ENCODE measurements at places on chromosomes 11 and 22. TPM values are rescaled to one million over a fixed set of nuclear protein-coding genes. Genes with fewer than 3 reads are reported as not detected.
A peak's percentile ranks its signal among the peaks of the same experiment; 100 is the strongest.

DNA sequence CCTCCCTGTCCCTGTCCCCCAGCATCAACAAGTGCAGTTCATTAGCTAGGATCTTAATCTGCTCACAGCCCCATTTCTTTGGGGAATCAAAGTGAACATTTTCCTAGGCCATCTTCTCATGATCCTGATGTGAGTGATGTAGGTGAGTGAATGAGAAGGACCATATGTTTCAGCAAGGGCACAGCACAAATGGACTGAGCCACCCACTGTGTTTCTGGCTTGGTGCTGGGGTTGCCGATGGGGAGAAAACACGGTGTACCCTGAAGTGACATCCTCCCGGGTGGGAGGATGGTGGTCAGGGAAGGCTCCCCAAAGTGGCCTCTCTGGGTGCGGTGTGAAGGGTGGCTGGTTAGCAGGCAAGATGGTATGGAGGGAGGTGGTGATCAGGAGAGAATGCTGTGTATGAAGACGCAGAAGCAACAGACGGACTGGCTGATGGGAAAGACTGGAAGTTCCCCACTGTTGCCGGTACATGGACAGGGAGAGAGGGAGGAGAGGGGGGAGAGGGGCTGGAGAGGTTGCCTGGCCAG, 72.2 kb downstream of the JAM3 start:
- H3K36me3 ChIP-seq = no peaks in the 10 kb centered on the region
- peaks cover 5% of the 10 kb centered on the region for H3K4me1 ChIP-seq
- H3K27me3 ChIP-seq = no peaks in the 10 kb centered on the region
- no peak overlapping the region for H3K4me3 ChIP-seq

DNA sequence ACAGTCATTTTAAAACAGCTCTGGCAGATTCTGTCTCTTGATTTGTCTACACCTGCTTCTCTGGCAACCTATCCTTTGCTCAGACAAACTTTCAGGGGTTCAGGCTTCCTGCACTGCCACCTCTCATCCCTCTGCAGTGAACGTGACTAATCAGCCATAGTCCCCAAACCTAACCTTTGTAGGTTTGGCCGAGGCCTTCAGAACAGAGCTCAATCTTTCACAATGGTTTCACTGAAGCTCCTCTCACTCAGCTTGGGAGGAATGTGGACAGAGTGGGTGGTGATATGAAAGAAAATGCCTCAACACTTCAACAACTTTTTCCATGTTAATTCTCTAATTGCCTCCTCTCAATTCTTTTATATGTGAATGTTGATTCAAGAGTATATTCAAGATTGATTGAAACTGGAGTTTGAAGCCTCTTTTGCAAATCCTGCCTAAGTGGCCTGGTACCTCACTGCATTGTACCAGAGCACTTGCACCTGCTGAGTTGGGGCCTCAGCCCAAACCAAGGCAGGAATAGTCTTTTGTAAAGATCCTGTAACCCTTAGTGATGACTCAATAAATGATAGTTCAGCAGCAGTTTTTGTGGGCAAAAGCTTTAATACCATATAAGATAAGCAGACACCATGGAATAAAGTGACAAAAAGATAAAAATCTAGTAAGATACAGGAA, 33.9 kb upstream of the FAT3 start:
- H3K36me3 ChIP-seq = no peaks in the 10 kb centered on the region
- H3K4me1 ChIP-seq = no peaks in the 10 kb centered on the region
- H3K4me3 ChIP-seq = no peak overlapping the region
- H3K27ac ChIP-seq = no peak overlapping the region
- H3K27me3 ChIP-seq = no peaks in the 10 kb centered on the region

DNA sequence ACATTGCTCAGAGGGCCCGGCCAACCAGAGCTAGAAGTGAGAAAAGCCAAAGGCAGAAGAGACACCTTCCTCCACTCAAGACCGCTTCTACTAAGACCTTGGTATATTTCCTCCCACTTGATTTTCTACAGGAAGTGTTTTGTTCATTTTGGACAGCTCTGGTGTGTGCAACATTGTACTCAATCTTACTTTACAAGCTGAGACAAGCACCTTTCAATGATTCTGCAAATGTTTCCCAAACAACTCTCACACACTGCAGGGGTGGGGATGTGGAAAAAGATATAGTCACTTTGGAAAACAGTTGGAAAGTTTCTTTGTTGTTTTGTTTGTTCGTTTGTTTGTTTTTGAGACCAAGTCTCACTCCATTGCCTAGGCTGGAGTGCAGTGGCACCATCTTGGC, 15.7 kb downstream of the MYO18B start:
- H3K4me1 ChIP-seq = no peaks in the 10 kb centered on the region
- DNase-seq = no peak
- no peaks in the 10 kb centered on the region for H3K27me3 ChIP-seq
- H3K4me3 ChIP-seq = no peak overlapping the region

GRCh38 chr11:74010306-74011300, 1.7 kb upstream of the UCP3 start:
- H3K4me1 ChIP-seq = peaks cover 7% of the 10 kb centered on the region
- no peaks in the 10 kb centered on the region for H3K36me3 ChIP-seq
- no peak for DNase-seq
- H3K4me3 ChIP-seq = no peak overlapping the region

DNA sequence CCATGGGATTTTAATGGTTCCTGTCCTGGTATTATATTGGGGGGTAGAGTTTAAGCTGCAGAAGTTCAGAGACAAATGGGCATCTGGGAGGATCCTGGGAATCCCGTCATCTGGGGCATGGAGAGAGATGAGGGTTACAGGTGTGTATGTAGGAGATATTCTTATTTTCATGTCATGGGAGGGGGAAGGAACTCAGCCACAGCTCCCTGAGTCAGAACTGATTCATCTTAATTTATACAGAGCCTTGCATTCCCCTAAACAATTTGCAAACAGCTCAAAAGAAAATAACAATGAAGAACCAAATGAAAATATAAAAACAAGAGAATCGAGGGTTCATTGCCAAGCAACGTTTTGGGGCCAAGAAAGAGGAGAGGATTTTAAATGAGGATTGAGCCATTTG, 155.9 kb upstream of the TBCEL start:
- no peak for DNase-seq
- H3K27ac ChIP-seq = no peak overlapping the region
- H3K27me3 ChIP-seq = no peaks in the 10 kb centered on the region

DNA sequence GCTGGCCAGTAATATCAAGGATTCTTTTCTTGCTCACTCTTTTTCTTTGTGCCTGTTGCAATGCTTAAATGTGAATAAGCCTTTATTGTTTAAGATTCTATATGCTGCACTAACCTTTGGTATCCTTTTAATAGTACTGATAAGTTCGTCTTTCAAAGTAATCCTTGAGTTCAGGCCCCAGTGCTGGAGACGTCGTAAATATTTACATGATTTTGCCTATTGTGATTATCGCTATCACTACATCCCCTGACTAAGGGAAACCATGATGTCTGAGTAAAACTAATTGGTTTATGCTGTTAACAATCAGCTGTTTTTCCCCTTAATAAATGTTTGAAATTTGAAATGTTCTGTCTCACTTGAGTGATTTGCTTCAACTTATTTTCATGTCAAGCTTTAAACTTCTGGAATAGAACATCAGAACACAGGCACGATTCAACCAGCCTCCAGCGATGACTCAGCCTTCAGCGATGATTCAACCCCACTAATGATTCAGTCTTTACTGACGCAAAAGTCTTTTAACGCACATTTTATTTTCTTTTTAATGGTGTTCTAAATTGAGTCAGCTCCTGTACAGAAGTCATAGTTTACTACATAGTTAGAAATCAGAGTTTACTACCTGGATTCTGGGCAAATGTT, 3.9 kb downstream of the HTATIP2 start:
- peak; percentile 49 for DNase-seq
- peak overlapping the region; percentile 44 for H3K27ac ChIP-seq
- no peaks in the 10 kb centered on the region for H3K36me3 ChIP-seq
- H3K4me3 ChIP-seq = no peak overlapping the region
- no peaks in the 10 kb centered on the region for H3K27me3 ChIP-seq

DNA sequence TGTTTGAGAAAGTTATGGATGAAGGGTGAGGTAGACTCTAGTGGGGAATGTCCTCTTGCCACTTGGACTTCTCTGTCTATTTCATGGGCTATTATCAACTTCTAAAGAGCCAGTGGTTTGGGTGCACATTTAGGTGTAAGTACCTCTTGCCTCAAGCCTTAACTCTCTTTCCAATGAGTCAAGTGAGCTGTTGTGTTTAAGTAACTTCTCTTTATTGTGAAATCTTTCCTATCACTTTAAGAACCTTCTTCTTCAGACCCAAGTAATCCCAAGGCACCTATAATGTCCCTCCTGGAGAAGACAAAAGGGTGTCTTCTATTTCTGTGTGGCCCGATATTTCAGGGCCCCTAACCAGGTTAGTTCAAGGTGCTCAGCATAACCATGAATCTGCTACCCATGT, 90.5 kb upstream of the VPREB1 start:
- no peaks in the 10 kb centered on the region for H3K4me1 ChIP-seq
- H3K27me3 ChIP-seq = peaks cover 37% of the 10 kb centered on the region

DNA sequence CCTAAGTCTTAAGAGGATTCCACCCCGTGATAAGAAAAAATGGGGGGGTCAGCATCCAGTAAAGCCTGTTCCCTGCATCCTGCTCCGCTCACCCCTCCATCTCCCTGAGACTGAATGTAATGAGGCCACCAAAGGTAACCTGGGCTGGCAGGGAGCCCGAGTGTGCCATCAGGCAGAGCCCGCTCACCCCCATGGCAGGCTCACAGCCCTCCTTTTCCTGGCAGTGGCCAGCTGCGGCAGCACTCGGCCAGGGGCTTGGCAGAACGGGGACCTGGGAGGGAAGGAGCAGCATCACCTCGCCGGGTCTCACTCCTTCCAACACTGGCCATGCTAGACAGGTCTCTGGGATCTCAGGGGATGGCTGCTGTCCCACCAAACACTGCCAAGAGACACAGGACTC, 64.4 kb downstream of the PRDM11 start:
- H3K4me3 ChIP-seq = no peak overlapping the region
- H3K4me1 ChIP-seq = peaks cover 35% of the 10 kb centered on the region
- H3K36me3 ChIP-seq = no peaks in the 10 kb centered on the region
- no peaks in the 10 kb centered on the region for H3K27me3 ChIP-seq
- DNase-seq = no peak

GRCh38 chr11:38718659-38719058, 2120.6 kb upstream of the RAG2 start:
- no peaks in the 10 kb centered on the region for H3K4me1 ChIP-seq
- H3K27me3 ChIP-seq = no peaks in the 10 kb centered on the region
- H3K4me3 ChIP-seq = no peak overlapping the region
- no peak for DNase-seq

GRCh38 chr11:1656061-1656441, 26.5 kb downstream of the KRTAP5-5 start:
- no peak for DNase-seq
- H3K36me3 ChIP-seq = no peaks in the 10 kb centered on the region
- H3K4me3 ChIP-seq = no peak overlapping the region
- H3K4me1 ChIP-seq = peaks cover 3% of the 10 kb centered on the region
- H3K27ac ChIP-seq = no peak overlapping the region
- peaks cover 42% of the 10 kb centered on the region for H3K27me3 ChIP-seq

- H3K27me3 ChIP-seq = peaks cover 7% of the 10 kb centered on the region
- no peaks in the 10 kb centered on the region for H3K4me1 ChIP-seq
- H3K4me3 ChIP-seq = no peak overlapping the region
- H3K36me3 ChIP-seq = no peaks in the 10 kb centered on the region
- H3K27ac ChIP-seq = no peak overlapping the region
Measured at GRCh38 chr11:59429924-59430516, 3.8 kb upstream of the OR5A2 start.

DNA sequence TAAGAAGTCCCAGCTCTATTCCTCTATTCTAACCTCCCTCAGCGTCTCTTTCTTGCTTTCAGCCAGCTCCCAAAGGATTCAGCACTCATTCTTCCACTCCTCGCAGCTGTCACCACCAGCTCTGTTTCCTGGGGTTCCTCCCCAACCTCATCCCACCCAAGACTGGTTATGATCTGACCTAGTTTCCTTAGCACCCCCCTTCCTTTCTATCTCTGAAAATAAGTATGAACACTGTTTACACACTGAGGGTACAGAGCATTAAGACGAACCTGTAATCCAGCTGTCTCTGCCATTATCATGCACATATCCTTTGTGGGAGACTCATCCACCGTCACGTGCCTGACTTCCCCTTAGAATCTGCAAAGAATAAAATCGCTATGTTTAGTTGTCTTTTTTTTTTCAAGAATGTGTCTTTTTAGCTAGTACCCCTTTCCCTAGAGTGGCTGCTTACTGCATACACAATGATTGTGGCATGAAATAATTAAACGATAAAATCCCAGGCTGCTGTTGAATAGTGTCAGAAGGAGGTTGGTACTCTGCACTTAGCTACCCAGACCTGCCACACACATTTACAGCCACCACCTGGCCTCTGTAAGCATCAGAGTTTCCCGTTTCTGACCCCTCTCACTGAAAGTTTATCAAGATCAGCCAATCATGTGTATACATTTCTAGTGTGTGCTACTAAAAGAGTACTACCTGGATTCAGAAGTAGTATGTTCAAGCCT, 26.9 kb upstream of the CSTF3 start:
- DNase-seq = no peak
- H3K36me3 ChIP-seq = no peaks in the 10 kb centered on the region
- H3K27me3 ChIP-seq = no peaks in the 10 kb centered on the region
- no peak overlapping the region for H3K4me3 ChIP-seq

DNA sequence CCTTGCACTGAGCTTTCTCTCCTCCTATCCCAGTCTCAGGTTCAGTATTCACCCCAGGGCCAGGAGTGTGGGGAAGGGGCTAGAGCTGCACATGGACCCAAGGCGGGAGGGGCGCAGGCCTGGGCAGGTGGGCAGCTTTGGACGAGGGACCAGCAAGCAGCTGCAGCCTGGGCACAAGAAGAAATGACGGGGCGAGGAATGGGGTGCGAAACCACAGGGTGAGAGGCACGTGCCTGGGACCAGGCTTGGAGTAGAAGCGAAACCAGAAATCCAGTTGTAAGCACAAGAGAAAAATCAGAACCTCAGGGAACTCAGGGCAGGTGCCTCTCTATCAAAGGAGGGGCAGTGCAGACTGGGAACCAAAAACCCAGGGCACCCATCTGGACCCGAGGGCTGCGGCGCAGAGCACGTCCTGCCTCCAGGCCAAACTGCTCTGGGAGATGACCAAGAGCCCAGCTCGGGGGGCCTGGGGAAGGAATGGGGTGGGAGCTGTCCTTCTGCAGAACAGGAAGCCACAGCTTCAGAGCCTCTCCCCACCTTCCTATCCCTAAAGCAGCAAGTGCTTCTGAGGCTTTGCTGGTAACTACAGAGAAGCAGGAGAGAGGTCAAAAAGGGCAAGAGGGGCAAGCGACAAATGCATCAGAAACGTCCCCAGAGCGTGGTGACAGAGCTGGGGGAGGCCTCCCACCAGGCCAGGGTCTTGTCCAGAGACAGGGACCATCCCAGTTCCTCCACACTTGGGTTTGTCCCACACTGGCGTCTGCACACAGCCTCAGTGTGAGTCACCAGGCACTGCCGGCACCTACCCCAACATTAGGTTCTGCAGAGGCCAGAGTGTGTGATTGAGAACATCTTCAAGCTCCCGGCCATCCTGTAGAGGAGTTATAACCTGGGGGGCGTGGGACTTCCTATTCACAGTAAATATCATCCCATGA, 18.3 kb upstream of the TMPRSS4 start:
- no peaks in the 10 kb centered on the region for H3K27me3 ChIP-seq
- H3K27ac ChIP-seq = no peak overlapping the region
- no peak overlapping the region for H3K4me3 ChIP-seq
- peak; percentile 5 for DNase-seq

The KCNQ1OT1 gene
- total RNA-seq = 1.5 TPM

The SLC29A2 gene
- 15.1 TPM for total RNA-seq

The RAB3IL1 gene
- total RNA-seq = 5.7 TPM

The PAX6 gene
- not detected for total RNA-seq

The POU2F3 gene
- 2.2 TPM for total RNA-seq

The GNG3 gene
- 0.64 TPM for total RNA-seq

The MRGPRX2 gene
- total RNA-seq = not detected

The FAM180B gene
- total RNA-seq = not detected

The SLC1A2 gene
- total RNA-seq = 0.80 TPM

All from transverse colon (tissue), 4 donors.